ENCODE measurements at places on chromosomes 4 and X.
A peak's percentile ranks its signal among the peaks of the same experiment; 100 is the strongest.

DNA sequence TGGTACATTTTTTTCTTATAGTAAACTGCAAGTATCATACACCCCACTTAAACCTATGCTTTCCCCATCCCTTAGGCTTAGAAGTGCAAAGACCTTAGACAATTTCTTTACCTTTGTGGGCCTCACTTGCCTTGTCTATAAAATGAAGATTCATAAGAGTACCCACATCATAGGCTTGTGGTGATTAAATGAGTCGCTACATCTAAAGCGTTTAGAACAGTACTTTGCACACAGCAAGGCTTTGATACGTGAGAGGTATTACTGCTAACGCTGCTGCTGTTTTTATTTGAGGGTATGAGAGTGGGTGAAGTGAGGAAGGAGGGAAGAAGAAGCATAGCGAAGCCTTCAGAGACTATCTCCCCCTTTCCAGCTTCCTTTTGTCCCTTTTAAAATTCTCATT is 87.8 kb upstream of the RPS6KA3 start:
- no peak for DNase-seq

DNA sequence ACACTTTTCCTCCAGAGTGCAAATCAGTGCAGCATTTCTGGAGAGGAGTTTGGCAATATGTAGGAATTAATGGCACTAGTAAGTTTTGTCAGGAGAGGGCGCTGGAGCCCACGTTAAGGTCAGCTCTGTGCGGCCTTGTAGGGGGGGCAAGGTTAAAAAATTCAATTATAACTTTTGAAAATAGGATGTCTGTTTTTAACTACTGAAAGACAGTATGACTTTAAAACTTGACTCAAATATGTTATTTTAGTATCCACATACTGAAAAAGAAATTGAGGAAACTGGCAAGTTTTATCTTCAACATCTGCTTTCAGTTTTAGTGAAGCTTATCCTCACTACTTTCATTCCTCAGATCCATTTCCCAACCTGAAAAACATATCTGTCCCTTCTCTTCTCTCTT is 30.9 kb upstream of the HSD17B13 start:
- DNase-seq, result peak; percentile 16

GRCh38 chr4:179941911-179942310 is 2301.3 kb upstream of the TENM3 start:
- DNase-seq, result no peak

DNA sequence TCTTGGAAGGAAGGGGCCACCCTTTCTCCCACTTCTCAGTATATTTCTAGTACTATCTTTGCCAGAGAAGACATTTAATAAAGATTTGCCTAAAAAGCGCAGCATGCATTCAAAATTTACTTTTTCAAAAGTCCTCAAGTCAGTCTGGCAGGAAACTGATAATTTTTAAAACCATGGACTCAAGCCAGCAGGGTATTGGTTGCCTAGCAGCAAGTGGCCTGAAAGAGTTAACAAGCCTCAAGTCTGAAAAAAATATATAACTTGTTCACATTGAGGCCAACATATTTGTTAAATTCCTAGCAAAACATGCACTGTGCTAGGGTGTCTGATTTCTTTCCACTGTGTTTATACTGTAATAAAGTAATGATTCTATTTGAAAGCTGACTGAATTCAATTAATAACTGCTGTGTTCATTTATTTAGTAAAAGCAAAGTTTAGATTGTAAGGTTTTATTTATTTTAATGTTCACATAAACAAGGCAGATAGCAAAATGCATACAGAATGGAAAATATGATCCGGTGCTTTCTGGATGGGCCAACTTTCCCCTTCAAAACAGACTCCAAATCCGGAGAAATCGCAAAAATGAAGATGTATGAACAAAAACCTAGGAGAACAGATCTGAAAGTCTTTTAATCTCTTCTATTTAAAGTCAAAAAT is 218.5 kb upstream of the FGF13 start:
- DNase-seq, result no peak

- no peak for DNase-seq
These were observed 158.6 kb upstream of the ADGRL3 start for GRCh38 chr4:61041527-61041926.

DNA sequence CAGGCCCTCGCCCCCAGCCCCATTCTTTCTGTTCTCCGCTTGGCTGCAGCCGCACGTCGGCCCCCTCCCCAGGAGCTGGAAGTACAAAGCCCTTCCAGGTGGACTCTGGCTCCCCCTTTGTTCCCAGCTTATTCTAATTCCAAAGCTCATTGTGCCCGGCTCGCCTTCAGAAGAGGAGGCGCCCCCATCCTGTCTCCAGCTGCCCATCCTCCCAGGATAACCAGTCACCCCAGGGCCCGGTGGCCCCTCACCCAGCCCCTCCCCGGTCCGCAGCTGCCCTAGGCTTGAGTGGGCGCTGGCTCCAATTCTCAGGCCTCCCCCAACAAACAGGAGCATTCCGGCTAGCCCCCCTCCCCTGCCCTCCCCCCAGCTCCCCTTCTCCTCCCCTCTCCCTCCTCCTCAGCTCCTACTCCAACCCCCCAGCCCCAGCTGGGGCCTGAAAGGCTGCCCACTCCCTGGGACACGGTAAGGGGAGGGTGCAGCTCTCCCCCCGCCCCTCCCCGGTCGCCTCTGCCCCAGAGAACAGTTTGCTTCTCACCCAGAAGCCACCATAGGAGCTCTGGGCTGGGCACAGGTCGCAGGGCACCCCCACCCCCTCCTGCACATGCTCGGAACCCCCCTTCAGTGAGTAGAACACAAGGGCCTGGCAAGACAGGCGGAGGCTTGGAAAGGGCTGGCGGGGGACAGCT is 3.1 kb upstream of the SLC6A8 start:
- DNase-seq, result no peak

DNA sequence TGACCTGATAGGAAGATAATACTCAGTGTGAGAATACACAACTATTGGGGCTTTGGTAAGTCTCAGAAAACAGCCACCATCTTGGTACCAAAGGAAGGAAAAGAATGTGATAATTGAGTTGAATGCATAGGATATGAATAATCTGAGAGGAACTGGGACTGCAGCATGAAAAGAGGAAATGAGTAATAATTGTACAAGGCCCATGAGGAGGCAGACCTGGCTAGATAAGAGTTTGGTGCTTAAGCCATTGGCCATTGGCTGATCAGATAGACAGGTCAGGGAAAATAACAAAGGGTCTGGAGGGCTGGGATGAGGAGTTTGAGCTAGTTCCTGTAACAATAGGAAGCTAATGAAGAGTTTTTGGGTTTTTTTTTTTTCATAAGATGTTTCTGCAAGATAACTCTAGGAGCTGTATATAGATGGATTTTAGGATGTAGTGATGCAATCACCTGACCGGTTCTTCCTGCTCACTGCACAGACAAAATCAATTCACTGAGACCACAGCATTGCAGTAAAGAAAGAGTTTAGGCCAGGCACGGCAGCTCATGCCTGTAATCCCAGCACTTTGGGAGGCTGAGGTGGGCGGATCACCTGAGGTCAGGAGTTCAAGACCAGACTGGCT is 5.3 kb upstream of the TRMT2B start:
- peak; percentile 25 for DNase-seq

DNA sequence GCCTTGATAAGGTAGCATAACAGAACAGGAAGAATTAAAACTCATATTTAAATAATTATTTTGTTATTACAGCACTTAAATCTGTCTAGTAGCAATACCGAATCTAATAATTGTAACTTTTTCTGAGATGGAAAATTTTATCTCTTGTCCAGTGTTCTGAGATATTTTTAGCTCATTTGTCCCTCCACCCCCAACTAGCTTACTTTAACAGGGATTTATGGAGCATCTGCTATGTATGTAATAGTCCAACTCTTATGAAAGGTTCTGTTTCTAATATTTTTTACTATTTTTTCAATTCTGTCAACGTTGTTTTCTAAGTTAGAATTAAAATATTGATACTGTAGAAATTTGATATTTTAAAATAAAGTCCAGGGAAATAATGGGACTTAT is 38.2 kb upstream of the NUDT6 start:
- DNase-seq, result no peak

DNA sequence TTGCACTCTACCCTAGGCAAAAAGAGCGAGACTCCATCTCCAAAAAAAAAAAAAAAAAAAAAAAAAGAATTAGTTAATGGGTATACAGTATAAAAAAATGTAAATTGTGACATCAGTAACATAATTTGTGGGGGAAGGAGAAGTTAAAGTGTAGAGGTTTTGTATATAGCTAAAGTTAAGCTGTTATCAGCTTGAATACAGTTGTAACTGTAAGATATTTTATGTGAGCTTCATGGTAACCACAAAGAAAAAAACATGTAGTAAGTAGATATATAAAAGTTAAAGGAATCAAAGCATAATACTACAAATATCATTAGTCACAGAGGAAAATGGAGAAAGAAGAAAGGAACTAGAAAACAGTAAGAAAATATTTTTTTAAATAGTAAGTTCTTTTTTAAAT is 53.2 kb upstream of the EPGN start:
- DNase-seq, result no peak

GRCh38 chrX:426881-427280 is 40.2 kb upstream of the PPP2R3B start:
- no peak for DNase-seq

GRCh38 chr4:139966383-139966782 is 187.6 kb downstream of the MAML3 start:
- no peak for DNase-seq

DNA sequence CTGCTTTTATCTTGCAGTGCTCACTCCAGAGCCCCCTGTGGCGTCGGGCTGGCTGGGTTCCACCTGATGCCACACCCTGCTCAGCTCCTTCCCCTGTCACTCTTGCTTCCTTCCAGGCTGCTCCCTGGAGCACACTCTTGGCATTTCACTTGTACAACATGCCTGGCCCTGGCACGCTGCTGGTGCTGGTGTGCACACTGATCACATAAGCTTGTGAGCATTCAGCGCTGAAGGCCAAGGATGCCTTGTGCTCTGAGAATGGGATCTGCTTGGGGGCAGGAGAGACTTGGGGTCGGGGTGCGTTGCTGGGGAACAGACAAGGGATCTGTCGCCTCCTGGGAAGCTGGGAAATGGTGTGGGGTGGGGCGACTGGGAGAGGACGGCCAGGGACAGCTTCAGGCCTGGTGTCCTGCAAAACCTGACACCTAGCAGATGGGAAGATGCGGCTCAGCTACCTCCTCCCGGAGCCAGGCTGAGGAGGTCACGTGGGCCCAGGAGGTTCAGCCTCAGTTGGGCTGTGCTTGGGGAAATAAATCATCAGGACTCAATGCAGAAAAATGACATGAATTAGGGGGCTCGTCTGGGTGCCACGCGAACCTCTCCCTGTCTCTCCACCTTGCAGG is 108.5 kb downstream of the PHKA2 start:
- DNase-seq, result no peak

GRCh38 chrX:63735882-63736281 is 49.1 kb downstream of the ARHGEF9 start:
- DNase-seq, result no peak

All from GM12891 (cell line).